Stimulated activated CD4-positive, alpha-beta T cell treated with anti-CD3 and anti-CD28 coated beads, Interleukin-1b, Interleukin-23, amount 100 ng/mL, for 1 hour (primary cell): ENCODE measurements at places on chromosomes 2 and 18.

DNA sequence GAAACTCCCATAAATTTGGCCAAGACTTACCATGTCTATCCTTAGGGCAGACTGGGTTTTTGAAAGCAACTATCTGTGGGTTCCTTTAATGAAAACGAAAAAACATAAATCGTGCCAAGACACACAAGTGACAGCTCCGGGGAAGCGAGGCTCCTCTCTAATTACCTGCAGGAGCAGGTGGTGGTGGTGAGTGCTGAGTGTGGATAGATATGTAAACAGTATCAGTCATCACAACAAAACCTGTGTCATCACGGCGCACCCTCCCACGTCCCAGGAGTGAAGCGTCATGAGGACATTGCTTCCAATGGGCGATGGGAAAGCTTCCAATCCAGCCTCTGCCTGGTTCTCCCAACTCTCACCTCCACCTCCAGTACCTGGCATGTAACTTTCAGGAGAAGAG, 31.3 kb downstream of the ACKR3 start:
- DNase-seq: no peak

GRCh38 chr2:219573166-219573565, 1.1 kb downstream of the INHA start:
- no peak for DNase-seq

DNA sequence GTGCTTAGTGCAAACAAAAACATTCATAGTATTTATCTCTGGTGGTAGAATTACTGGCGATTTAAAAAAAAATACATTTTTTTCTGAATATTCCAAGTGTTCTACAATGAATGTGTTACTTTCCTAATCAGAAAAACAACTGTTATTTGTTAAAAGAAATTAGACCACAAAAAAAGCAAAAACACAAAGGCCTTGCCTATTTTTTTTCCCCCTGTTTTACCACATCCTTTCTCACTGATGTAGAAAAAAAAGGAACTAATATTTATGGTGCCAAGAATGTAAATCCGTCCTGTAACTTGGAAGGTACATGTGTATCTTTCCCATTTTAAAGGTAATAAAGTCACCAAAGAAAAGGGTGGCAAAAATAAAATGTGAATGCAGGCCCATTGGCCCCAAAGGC, 28.4 kb upstream of the MGAT4A start:
- no peak for DNase-seq

- DNase-seq: no peak
Measured at GRCh38 chr2:68870215-68870614, 982 bp downstream of the BMP10 start.

DNA sequence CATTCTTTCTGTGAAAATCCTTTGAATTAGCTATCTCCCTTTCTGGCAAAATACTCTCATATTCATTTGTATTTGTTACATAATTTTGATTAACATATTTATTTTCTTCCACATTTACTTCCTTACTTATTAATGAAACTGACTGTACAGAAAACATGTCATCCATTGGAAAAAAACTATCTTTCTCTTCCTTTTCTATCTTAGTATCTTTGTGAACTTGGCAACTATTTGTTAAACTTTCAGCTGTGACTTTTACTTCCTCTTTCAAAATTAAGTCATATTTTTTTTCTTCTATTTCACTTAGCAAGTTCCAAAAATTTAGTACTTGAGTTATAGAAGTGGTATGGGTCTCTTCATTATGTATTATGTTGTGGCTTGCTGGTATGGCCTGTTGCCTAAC, 2.6 kb downstream of the RAD51AP2 start:
- no peak for DNase-seq
